ENCODE measurements at places on chromosomes 4 and X.

DNA sequence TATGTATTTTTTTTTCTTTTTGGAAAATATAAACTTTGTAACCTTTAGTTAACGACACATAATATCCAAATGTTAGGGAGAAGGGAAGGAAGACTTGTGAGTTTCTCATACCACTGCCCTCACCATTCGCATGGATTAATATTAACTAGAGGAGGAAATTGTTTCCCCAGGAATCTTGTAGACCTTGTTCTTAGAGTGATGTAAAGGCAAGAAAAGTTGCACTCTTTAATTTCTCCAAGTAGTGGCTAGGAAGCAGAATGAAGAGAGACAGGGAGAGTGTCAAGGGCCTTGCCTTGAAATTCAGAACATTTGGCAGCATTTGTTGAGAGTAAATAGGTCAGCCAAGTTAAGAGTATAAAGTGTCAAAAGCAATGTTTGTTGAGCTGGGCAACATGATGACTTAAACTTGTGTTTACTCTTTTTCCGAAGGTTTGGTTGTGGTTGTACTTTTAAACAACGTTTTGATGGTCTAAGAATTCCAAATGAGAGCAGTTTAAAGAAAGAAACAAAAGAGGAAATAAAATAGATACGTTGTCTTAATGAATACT lies 105.7 kb downstream of the TENM3 start:
- DNase-seq, result no peak

GRCh38 chrX:16839219-16839851 lies 30.8 kb downstream of the RBBP7 start:
- no peak for DNase-seq

DNA sequence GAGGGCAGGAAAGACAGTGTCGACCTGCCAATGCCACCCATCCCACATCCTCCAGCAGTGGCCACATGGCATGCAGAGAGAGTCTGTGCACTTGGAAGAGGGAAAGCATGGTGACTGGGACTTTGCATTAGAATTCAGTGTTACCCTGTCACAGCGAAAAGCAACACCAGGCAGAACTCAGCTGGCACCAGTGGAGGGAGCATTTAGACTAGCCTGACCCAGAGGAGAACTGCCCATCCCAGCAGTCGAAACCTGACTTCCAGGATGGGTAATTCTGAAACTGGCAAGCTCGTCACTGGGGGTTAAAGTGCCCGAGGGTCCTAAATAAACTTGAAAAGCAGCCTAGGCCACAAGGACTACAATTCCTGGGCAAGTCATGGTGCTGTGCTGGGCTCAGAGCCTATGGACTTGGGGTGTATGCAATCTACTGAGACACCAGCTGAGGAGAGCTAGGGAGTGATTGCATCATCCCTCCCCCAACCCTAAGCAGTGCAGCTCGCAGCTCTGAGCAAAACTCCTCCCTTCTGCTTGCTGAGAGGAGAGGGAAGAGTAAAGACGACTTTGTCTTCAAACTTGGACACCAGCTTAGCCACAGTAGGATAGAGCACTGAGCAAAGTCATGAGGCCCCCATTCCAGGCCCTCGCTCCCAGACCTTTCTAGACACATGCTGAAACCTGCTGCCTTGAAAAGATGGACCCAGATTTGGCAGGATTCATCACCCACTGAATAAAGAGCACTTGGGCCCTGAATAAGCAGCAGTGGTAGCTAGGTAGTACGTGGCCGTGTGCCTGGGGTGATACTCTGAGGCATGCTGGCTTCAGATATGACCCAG lies 68.8 kb downstream of the DDX60L start:
- no peak for DNase-seq

DNA sequence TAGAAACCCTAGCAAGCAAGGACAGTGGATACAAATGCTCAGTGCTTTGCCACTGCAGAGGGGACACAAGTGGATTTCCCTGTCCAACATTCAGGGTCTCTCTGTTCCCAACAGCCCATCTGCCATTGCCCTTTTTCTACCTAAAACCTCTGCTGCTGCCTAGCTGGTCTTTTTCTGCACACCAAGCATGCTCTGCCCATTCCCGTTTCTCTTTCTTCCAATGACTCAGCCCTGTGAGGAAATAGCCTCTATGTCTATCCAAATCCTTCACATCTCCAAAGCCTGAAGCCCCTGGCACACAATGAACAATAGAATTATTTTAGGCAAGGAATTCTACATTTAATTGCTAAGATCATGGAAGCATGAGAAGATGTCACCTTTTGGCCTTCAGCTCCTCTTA lies 5.7 kb upstream of the AMELX start:
- DNase-seq, result no peak

GRCh38 chrX:143340190-143340589 lies 177.1 kb downstream of the SPANXN3 start:
- DNase-seq, result no peak

GRCh38 chrX:43525901-43526610 lies 130.0 kb upstream of the MAOA start:
- no peak for DNase-seq

DNA sequence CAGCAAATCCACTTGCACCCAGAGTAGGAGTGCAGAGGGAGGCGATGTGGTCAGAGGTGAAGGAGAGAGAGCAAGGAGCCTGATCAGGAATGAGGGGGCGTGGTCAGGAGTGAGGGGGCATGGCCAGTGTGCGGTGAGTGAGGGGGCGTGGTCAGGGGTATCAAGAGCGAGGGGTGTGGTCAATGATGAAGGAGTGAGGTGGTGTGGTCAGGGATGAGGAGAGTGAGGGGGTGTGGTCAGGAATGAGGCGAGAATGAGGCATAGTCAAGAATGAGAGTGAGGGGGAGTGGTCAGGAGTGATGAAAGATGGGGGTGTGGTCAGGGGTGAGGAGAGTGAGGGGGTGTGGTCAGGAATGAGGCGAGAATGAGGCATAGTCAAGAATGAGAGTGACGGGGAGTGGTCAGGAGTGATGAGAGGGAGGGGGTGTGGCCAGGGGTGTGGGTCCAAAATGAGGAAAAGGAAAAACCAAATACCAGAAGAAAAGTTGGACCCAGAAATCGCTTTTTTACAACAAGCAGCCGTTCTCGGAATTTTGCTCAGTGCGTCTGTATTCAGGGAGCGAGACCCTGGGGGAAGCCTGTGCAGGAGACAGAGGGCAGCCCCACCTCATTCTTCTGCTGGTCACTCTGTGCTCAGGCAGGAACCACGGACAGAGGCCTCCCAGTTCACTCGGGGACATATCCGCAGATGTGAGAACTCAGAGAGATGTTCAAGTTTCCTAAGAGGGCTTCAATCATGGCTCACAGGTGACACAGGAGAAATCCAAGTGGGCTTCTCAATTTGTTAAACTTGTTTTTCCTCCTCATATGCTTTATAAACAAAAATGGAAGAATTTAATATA lies 47.5 kb downstream of the MAGEA1 start:
- no peak for DNase-seq

DNA sequence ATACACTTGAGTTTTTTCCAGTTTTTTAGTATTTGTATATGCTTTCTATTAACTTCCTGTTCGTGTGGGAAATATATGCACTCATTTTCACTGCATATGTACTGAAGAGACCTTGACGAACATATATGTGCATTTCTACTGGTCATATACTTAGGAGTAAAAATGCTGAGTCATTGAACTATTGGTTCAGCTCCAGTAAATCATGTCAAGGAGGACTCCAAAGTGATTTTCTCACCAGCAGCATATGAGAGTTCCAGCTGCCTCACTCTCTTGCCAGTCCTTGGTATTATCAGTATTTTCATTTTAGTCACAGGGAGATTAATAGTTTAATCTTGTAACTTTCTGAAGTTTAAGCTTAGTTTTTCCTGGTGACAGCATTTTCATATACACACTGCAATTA lies 2750.2 kb downstream of the ARAP2 start:
- DNase-seq, result no peak

GRCh38 chrX:143894938-143895337 lies 11.1 kb downstream of the UBE2NL start:
- no peak for DNase-seq

GRCh38 chr4:162921178-162921785 lies 245.4 kb downstream of the NAF1 start:
- no peak for DNase-seq

DNA sequence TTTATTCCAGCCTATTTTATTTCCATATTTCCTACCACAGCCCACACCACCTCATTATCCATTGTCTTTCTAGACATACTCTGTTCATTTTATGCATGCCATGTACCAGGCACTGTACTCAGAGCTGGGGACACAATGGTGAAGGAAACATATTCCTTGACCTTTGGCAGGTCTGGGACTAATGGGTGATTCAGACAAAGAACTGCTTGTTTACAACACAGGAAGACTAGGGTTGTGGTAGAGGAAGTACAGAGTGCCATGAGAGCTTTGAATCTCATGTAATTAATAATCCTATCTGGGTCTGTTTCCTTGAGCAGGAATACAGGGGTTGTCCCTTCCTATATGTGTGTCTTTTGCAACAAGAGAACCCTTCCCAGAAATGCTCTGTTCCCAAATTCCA lies 75.1 kb upstream of the NUDT10 start:
- DNase-seq, result no peak

- DNase-seq, result no peak
Observed at GRCh38 chrX:115939070-115939469, 231.5 kb upstream of the AGTR2 start.

DNA sequence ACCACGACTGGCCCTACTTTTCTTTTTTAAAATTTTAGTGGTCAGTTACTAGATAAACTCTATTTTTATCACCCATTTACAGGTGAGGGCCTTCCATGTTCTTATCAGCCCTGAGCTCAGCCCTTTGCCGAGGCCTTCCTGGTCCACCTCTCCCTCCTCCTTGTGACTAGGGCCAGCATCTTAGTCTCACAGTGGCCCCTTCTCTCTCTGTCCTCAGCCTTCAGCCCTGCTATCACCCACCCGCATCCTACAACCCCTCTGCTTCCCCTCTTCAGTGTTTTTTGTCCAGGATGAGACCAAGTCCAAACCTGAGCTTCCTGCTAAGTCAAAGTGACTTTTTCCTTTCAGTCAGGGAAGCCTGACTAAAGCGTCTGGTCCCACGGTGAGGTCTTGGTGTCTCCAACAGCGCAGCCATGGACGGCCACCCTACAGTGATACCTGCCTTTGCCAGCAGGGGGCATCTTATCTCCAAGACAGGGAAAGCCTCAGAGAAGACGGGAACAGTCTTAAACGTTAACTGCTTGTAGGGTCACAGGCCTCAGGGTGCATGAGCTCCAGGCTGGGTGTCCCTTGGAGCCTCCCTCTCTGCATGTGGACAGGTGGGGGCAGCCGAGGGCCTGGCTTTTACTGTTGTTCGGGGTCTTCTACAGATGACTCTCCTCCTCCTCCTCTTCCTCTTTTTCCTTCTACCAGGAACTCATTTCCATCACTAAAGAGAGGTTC lies 11.7 kb upstream of the GAGE10 start:
- DNase-seq, result peak; percentile 37

- no peak for DNase-seq
Observed at GRCh38 chrX:149079805-149080406, 425.2 kb downstream of the IDS start.

GRCh38 chr4:124426279-124426678 lies 286.3 kb downstream of the ANKRD50 start:
- DNase-seq, result no peak

DNA sequence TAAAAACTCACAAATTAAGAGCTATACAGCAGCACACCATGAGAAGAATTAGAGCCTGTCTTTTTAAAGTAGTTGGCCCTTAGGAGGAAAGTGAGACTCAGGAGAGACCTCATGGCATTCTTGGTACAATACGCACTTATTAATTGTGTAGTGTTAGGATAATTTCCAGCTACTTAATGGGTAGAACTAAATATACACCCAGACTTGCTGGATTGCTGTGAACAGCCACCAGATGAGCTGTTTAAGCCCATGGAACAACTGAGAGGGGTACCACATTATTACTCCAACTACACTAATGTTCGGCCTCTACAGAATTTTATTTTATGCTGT lies 13.6 kb downstream of the MFAP3L start:
- DNase-seq, result no peak

Data from T-helper 17 cell (primary cell).